NCI-H774 (cell line): ENCODE measurements at places on chromosomes 6 and 20.

- DNase-seq, result peak; percentile 36
Measured at GRCh38 chr6:89372506-89372901, 20.0 kb upstream of the UBE2J1 start.

DNA sequence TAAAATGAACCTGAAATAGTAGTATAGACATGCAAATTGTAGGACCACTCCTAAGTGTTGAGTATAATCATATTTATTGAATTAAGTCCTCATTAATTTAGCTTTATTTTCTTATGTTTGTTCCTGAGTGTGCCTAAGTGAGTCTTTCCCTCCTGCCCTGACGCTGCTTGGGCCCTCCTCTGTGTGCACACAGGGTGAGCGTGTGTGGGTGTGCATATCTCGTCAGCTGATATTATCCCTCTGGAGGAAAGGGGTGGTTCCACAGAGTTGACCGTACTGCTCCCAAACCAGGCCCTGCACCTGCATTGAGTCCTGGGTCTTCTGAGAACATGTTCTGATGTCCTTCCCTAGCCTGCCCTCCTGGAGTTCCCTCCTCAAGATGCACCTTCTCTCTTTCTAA, 28.0 kb downstream of the TULP4 start:
- DNase-seq, result no peak

DNA sequence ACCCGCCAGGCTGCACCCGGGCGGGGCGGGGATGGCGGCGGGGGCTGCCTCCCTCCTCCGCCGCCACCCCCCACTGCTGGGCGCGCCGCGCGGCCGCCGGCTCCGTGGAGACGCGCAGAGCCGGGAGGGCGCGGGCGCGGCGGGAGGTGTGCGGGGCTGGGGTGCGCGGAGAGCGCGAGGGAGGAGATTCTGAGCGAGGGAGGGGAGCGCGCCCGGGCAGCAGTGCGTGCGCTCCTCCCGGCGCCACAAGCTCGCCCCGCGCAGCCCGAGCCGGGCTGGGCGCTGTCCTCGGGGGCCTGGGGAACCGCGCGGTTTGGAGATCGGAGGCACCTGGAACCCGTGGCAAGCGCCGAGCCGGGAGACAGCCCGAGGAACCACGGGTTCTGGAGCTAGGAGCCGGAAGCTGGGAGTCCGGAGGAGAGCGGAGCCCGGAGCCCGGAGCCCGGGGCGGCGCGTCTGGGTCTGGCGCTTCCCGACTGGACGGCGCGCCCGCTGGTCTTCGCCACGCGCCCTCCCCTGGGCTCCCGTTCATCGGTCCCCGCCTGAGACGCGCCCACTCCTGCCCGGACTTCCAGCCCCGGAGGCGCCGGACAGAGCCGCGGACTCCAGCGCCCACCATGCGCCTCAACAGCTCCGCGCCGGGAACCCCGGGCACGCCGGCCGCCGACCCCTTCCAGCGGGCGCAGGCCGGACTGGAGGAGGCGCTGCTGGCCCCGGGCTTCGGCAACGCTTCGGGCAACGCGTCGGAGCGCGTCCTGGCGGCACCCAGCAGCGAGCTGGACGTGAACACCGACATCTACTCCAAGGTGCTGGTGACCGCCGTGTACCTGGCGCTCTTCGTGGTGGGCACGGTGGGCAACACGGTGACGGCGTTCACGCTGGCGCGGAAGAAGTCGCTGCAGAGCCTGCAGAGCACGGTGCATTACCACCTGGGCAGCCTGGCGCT, at the start of gene NTSR1:
TSS of gene NTSR1 (plus strand) at position 246 of the 946 bp plus-strand sequence. CDS start at position 618, 372 bp downstream.
- no peak for DNase-seq

DNA sequence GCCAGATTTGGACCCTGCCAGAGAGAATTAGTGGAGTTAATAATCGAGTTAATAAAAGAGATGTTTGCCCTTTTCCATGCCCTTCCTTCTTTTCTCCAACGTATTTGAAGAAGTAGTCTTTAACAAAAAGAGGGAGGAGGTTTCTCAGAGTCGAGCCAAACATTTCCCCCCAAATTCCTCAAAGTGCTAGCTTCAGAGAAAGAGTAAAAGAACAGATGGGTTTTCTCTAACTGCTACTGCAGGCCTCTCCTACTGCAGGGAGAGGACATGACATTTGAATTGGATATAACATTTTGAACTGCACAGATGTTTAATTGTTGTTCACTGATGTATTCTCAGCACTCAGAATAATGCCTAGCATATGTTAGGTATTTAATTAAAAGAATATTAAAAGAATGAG, 25.5 kb downstream of the RWDD2A start:
- no peak for DNase-seq

GRCh38 chr6:38117281-38117680, 297.8 kb downstream of the ZFAND3 start:
- no peak for DNase-seq

DNA sequence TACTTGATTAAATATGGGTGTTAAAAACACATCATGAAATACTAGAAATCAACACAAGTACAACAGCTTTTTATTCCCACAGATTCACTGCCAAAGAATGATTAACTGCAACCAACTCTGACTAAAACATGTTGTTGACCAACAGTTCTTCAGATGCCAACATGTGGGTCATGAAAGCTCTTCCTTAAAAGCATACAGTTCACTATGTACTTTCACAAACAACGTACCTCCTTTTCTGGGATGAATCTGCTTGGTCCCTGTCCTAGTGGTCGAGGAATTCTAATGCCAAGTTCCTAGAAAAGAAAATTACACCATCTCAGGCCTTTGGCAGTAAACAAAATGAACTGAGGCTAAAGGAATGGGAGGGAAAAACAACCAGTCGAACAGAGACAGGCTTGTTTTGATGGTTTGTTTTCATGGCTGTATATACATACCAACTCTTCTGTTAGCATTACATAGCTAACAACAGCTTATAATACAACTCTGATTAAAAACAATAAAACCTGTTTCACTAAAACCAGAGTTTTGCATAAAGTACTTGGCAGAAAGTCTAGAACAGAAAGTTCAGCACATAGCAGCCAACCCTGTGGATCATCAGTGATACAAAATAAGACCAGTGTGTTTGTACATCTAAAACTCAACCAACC, 92.5 kb downstream of the SESN1 start:
- DNase-seq, result no peak

- peak; percentile 52 for DNase-seq
Measured at GRCh38 chr20:35616465-35617396, 1.1 kb downstream of the SPAG4 start.

DNA sequence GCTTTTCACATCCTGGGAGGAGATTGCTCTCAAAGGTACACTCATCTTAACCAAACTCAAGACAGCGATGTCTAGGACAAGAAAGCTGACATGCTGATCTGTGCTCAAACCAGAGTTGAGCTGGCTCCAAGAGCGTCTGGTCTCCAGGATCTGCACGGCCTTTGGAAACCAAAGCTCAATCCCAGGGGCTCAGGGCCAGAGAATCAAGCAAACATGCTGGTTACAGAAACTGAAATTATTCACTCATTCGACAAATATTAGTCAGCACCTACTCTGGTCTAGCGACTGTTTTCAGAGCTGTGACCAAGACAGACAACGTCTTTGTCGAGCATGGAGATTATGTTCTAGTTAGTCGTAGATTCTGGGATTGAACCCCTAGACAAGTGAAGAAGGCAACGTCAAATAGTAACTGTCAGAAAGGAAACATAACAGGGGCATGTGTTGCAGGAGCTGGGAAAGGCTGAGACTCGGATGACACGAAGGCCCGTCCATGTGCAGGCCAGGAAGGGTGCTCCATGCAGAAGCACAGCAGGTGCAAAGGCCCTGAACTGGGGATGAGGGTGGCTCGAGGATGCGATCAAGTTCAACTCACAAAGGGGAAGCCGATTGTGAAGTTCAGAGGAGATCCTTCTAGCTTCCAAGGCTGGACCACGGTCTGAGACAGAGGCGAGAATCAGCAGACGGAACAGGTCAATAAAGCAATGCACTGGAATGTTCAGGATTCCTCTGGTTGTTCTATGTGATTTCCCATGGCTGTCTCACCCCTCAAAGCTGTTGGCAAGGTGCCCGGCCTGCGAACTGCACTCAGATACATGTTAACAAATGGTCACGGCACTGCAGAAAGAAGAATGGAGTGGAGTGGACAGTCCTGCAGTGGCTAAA, 12.5 kb upstream of the PCK1 start:
- DNase-seq, result no peak

DNA sequence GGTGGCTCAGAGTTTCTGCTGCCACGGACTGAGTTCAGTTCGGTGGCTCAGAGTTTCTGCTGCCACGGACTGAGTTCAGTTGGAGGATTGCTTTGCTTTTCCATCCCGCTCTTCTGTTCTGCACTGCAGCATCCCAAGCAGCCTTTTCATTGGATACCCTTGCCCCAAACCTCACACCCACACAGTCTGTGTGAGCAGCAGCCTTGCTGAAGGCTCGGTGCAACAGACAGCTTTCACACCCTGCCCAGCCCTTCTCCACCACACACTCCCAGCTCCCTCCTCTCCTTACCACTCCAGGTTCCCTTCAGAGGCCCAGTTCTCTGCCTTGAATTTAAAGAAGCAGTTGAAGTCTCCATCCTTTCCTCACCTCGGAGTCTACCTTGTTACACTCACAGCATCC, 52.5 kb upstream of the CHD6 start:
- DNase-seq, result no peak

GRCh38 chr20:39112178-39112743, 150.1 kb downstream of the DHX35 start:
- DNase-seq, result peak; percentile 46

GRCh38 chr6:15244620-15245360, 1.1 kb upstream of the JARID2 start:
- peak; percentile 62 for DNase-seq

- DNase-seq, result no peak
Measured at GRCh38 chr6:4185419-4185818, 50.0 kb upstream of the ECI2 start.

- DNase-seq, result no peak
Measured at GRCh38 chr6:119960036-119960435, 610.5 kb upstream of the MAN1A1 start.

DNA sequence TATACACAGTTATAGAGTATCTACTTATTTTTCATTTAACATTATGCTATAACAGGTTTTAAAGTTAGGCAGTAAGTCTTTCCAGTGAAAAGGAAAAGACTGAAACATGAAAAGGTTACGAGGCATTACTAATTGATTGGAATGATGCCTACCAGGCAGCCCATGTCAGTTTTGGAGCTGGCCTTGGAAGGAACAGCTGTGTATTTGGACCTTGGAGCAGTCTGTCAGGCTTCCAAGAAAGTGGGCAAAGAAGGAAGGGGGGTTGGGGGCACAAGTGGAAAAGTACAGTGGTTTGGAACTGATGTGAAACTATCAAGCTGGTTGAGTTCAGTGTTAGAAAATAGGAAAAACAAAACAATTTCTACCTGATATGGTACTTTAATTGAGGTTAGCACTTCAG, 41.7 kb downstream of the SLC16A10 start:
- DNase-seq, result no peak

DNA sequence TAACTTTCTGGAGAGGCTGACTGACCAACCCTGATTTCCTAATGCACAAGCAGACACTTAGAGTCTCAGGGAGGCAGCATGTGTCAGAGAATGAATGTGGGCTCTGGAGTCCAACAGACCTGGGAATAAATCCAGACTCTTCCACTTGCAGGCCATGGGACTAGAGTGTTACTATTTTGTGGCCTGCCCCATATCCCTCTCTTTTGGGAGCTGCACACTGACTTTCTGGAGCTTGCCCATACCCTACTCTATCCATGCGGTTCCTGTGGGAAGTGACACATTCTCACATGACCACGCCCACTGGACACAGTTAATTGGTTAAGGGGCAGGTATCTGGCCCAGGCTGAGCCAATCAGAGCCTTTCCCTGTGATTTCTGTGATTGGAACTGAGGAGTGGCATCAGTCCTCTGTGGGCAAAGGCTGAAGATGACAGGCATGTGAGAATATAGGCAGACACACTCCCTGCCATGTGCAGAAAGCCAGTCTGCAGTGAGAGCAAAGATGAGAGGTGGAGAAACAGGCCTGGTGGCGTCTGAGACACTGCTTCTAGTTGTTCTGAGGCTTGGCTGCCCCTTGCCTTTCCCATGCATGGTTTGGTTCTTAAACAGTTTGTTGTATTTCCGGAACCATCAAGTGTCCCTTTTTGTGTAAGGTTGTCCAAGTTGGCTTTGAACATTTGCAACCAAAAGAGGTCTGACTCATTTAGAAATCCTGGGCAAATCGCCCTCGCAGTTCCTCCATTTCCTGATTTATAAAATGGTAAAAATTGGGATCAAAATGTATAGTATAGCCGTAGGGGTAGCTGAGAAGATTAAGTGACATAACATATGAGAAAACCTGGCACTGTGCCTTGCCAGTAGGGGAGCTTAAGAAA, 125.6 kb downstream of the CDC5L start:
- no peak for DNase-seq

DNA sequence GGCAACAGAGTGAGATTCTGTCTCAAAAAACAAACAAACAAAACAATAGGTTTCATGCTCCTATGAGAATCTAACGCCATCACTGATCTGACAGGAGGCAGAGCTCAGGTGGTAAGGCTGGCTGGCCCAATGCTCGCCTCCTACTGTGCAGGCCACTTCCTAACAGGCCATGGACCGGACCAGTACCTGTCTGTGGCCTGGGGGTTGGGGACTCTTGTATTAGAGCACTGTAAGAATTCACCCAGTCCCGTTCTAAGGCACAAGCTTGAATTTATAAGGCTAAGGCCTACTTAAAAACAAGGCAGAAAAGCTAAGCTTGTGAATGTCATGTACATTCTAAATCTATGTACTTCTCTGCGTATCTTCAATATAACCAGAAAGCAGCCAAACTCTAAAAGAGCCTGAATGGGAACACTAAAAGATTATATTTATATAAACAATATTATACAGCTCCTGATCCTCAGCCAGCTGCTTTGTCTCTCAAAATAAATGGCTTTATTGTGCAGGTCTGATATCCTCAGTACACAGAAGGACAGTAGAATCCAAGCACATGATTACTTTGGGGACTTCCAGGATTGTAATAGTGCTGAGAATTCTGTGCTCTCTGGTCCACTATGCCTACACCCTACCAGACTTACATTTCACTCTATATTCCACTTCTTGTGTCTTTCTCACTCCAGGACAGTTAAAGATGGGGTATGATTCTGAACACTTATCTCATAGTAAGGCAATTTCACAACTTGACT, 64.5 kb upstream of the DST start:
- DNase-seq, result no peak

DNA sequence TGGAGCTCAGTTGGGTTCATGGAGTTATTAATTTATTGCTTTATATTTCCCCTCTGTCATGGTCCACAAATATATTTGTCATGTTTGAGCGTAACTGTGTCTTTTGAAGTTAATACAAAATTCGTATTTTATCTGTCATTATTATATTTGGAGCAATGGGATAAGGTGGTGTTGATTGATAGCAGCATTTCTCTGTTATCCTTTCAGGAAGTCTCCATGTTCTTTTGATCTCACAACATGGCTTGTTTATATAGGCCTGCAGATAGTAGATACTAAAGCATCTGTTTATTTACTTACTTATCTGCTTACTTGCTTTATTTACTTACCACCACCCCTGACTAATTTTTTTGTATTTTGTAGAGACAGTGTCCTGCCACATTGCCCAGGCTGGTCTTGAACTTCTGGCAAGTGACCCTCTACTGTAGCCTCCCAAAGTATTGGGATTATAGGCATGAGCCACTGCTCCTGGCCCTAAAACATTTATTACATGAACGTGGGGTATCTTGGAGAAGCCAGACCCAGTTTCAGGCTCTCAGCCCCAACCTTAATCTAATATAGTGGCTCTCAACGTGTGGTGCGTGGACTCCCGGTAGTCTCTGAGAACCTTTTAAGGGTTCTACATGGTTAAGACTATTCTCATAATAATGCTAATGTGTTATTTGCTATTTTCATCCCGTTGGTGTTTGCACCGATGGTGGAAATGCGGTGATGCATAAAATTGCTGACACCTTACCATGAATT, 104.2 kb downstream of the NCOA3 start:
- DNase-seq, result no peak
